ENCODE measurements at places on chromosomes 12 and 14. TPM values are rescaled to one million over a fixed set of nuclear protein-coding genes. Genes with fewer than 3 reads are reported as not detected.

SMOC1 gene
- total RNA-seq, result 2.1 TPM

PPP4R4 gene
- total RNA-seq, result 0.09 TPM

PMEL gene
- total RNA-seq, result 0.62 TPM

TMEM30B gene
- total RNA-seq, result 3.2 TPM

TMEM119 gene
- 50.8 TPM for total RNA-seq

LRRIQ1 gene
- 0.53 TPM for total RNA-seq

IFI27L2 gene
- total RNA-seq, result 21.9 TPM

Measured in muscle of leg (tissue), 16 donors.